ENCODE measurements at places on chromosomes 3 and 15.

GRCh38 chr3:119659606-119660291 is 640 bp downstream of the POPDC2 start:
- DNase-seq, result no peak

DNA sequence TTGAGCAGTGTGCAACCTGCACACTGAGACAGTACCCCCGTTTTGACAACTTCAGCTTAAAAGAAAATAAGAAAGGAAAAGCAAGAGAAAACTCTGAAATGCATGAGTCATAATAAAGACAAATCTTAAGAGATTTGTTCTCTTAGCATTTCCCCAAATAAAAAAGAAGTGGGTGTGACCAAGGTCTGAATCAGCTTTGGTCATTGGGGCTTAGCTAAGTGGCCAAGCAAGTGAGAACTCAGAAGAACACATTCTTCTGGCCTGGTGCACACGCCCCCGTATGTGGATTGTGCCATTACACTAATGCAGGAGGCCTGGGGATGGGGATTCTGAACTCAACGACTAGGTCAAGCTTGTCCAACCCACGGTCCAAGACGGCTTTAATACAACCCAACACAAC is 56.9 kb upstream of the PDZRN3 start:
- DNase-seq, result no peak

DNA sequence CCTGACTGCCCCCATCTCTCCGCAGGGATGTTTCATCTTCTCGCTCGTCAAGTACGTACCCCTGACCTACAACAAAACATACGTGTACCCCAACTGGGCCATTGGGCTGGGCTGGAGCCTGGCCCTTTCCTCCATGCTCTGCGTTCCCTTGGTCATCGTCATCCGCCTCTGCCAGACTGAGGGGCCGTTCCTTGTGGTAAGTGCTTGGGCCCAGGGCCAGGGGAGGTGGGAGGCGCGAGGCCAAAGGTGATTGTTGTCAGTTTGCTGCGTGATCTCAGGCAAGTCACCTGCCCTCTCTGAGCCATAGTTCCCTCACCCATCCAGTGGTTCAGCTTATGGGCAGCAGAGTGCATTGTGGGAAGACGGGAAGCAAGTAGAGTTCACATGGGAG is 58.5 kb downstream of the GRIP2 start:
- no peak for DNase-seq

DNA sequence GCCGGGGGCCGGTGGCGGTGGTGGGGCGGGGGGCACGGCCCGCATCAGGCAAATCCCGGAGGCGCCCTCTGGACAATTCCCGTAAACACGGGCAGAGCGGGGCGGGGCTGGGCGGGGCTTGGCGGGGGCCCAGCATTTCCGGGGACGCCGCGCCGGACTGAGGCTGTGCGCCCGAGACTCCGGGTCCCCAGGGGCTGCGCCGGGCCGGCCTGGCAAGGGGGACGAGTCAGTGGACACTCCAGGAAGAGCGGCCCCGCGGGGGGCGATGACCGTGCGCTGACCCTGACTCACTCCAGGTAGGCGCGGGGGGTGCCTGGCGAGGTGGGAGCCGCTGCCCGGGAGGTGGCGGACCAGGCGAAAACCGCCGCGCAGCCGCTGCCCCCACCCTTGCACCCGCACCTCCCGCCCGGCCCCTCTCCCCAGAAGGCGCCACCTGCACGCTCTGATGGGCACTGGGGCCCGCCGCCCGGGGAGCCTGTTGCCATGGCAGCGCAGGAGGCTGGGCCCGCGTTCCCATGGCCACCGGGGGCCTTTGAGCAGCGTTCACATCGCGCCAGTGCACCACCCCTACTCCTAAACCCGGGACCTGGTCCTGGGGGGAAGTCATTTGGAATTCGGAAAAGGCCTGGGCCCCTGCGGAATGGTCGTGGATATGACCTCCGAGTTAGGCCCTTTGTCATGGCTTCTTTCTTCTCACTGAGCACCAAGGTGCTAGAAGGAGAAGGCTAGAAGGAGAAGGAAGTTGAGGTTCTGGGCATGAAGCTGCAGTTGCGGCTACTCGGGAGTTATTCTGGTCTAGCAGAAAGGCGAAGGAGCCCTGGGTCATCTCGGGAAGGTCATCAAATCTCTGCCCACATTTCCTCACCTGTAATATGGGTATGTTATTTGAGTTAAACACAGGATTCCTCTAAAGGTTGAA is 16.1 kb upstream of the SEMA4B start:
- peak; percentile 63 for DNase-seq

GRCh38 chr15:78148392-78149067 is 632 bp upstream of the IDH3A start:
- no peak for DNase-seq

DNA sequence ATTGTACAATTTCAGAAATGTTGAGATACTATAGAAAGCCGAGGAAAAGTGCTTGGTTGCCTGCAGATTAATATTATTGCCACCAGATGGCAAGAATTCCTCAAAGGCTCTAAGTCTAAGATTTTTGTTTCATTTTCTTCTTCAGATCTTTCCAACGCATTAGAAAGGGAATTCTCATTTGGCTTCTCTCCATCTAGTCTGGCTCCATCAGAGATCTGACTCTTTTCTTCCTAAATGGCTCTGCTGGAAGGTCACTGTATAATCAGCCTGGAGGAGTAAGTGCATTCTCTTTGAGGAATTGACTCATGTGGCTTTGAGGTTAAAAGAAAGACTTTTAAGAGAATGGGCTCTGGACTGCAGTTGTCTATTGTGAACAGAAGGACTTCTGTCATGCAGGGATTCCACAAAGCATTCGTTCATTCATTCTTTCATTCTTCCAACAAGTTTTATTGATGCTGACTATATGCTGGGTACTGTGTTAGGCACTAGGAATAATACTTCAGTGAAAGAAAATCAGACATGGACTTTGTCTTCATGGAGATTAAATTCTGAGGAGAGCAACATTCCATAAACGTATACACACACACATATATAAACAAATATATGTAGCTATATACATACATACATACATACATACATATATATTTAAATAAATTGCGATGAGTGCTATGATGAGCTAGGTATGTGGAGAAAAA is 55.3 kb downstream of the SLC28A2 start:
- DNase-seq, result no peak

- DNase-seq, result no peak
Observed at GRCh38 chr3:113537155-113537554, 4.8 kb downstream of the SIDT1 start.

DNA sequence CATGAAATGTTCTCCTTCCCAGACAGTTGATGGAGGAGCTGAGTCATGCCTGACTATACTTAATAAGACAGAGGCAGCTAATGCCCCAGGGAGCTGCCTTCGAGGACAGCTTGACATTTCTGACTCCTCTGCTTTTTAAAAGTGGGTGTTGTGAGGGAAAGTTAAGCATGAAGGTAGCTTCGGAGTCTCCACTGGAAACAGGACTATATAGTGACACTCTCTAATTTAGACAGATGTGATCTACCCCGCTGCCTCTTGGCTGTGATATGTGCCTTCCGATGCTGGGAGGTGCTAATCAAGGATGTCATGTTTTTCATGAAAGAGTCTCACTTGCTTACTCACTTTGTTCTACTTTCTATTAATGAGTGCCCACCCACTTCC is 72.7 kb downstream of the IL1RAP start:
- DNase-seq, result peak; percentile 47

- DNase-seq, result peak; percentile 51
Observed at GRCh38 chr15:67833710-67834511, 5.9 kb downstream of the RNU6-1 start.
